Cortex of kidney (tissue), 1 donor: ENCODE measurements at places on chromosomes 6 and 20.

GRCh38 chr6:63261820-63262219 lies 50.6 kb downstream of the FKBP1C start:
- DNase-seq: no peak

DNA sequence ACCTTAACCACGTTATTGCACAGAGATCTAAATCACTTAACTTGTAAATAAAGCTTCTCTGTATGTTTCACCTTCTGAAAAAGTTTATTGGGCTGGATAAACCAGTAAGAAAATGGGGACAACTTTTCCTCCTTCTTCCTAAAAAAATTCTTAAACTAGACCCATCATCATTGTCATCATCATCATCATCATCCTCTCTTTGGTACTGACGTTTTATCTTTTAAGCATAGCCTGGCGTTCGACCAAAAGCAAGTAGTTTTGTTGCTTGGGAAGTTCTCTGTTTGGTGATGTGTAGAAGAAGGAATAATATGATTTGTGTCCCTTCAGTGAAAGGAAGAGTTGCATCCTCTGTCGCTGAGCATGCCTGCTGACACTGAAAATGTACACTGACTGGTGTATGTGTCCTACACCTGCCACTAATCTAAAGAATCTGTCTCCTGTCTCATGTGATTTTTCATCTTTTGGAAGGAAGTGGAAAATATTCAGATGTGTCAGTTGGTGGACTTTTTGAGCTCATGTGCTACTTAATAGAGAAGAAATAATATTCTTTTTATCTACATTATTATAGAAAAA lies 2.5 kb downstream of the CLVS2 start:
- no peak for DNase-seq

- DNase-seq: no peak
Measured at GRCh38 chr6:13397359-13398068, 69.2 kb upstream of the TBC1D7 start.

DNA sequence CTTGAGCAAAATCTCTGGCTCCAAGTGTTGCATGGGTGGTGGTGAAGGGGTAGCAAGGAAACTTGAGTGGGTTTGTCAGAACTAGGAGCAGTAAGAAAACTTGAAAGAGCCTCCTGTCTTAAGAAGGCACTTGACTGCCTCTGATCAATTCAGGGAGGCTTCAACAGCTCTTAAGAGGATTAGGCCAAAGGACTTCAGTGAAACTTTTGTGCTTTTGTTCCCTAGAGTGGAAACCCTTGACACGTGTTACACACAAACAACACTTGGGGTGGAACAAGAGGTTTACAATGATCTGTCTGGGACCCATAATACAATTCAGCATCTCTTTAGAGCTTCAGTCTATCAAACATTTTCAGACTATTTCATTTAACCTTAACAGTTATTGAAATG lies 80.1 kb upstream of the ARMC2 start:
- no peak for DNase-seq

GRCh38 chr6:105607636-105608621 lies 205.0 kb upstream of the PREP start:
- no peak for DNase-seq

DNA sequence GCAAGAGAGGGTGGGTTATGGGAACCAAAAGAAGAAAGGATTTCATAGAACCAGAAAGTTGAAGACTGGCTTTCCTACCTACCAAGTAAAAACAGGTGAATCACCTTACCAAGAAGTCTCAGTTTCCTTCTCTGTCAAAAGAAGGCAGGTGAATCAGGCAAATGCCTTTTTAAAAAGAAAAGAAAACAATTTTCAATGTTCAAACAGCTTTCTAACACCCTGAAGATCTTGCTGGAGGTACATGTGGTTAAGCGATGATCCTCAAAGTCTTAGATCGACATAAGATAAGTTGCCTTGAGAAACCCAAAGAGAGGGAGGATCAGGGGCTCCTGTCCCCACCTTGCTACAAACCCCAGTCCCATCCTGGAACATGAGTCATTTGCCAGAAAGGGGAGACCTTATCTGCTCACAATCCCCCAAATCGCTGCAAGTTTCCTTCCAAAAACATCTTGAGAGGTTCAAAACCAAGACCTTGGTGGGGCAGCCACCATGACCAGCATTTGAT lies 71.6 kb downstream of the NFATC2 start:
- DNase-seq: no peak

DNA sequence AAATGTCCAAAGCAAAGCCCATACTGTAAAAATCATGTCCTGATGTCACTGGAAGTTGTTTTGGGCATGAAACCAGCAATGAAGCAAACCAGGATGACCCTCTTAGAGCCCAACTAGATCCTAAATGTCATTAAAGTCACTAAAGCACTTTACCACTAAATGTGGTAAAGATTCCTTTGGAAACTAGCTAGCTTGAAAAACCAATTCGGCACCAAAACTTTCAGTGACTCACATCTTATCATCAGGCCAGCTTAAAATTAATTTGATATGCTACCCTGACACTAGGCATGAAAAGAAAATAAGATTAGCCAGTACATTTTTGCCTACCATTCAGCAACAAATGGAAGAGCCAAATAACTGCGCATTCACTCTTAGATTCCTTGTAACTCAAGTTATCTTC lies 145.8 kb downstream of the PACRG start:
- no peak for DNase-seq

GRCh38 chr6:33164665-33165373 lies 27.4 kb downstream of the COL11A2 start:
- no peak for DNase-seq

DNA sequence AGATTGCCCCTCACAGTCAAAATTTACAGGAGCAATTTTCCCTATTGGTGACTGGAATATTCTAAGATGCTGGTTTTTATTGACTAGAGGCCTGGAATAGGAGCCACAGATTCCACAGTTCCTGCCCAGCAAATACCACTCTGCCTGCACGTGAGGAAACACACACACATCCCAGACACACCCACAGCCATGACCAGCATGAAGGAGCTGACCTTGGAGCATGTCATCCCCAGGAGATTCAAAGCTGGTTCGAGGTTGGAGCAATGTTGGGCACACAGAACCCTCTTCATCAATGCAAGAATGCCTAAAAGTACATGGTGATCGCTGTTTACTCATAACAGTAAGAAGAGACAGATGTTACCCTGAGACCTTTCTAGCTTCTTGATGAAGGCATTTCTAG lies 244.6 kb upstream of the FOXQ1 start:
- no peak for DNase-seq

GRCh38 chr6:122530440-122531046 lies 58.9 kb upstream of the SERINC1 start:
- no peak for DNase-seq

- DNase-seq: no peak
Measured at GRCh38 chr6:21729431-21729830, 135.9 kb downstream of the SOX4 start.

DNA sequence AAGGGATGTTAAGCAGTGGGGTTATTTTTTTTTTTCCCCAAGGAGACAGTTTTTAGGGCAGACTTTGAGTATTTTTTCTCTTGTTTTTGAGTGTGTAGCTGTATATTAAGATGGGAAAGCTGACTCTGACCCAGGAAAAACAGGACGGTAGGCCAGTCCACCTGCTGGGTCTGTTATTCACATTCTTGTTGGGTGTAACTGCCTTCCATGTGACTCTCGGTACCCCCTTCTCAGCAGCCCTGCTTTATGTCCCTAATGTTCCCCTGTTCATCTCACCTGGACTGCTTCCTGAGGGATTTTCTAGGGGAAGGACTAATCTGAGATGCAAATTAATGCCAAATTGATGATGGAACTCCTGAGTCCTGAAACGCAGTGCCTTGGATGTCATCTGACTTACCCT lies 21.9 kb downstream of the FOXO3 start:
- no peak for DNase-seq
